ENCODE measurements at places on chromosomes 5 and 9.

GRCh38 chr5:37549411-37549810 lies 170.3 kb downstream of the WDR70 start:
- no peak for DNase-seq

DNA sequence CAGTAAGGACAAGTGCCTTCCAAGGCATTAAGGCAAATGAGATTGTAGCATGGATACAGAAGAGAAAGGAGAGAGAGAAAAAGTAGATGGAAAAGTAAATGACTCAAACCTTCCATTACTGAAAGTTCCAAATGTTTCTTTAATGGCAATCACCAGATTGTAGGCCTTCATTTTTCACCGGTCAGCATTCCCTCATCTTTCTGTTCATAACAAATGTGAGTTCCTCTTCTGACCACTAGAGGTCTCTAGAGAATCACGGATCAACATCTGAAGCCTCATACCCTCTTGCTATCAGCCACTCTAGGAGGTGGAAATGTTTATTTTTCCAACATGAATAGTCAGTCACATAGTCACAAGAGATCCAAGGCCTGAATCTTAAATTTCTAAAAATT lies 73.6 kb upstream of the RPS23 start:
- DNase-seq = no peak

GRCh38 chr5:128782446-128782845 lies 182.8 kb upstream of the SLC27A6 start:
- no peak for DNase-seq

GRCh38 chr5:141528291-141528984 lies 39.6 kb downstream of the PCDHGC5 start:
- no peak for DNase-seq

GRCh38 chr5:3598207-3598606 lies 2.6 kb downstream of the IRX1 start:
- no peak for DNase-seq
